T-helper 17 cell (primary cell): ENCODE measurements at places on chromosomes 2 and 18.

- DNase-seq, result no peak
Measured at GRCh38 chr2:102365763-102366162, 10.2 kb downstream of the IL18R1 start.

GRCh38 chr2:78260861-78261260 lies 738.7 kb upstream of the LRRTM4 start:
- DNase-seq, result no peak

DNA sequence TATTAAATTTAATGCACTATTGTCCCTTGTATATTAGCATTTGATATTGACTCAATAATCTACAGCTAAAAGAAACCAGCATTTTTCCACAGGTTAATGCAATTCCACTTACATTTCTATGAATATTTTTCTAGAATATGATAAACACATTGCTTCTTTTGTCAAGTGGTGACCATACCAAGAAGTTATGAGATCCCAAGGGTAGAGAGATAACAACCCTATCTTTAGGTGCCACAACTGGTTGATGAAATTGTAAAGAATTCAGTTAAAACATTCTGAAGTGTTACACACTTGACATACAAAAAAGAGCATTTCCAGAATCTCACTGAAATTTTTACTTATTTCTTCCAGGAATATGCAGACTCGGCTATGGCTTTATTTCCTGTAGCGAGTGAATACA lies 56.0 kb downstream of the ABCG8 start:
- no peak for DNase-seq

DNA sequence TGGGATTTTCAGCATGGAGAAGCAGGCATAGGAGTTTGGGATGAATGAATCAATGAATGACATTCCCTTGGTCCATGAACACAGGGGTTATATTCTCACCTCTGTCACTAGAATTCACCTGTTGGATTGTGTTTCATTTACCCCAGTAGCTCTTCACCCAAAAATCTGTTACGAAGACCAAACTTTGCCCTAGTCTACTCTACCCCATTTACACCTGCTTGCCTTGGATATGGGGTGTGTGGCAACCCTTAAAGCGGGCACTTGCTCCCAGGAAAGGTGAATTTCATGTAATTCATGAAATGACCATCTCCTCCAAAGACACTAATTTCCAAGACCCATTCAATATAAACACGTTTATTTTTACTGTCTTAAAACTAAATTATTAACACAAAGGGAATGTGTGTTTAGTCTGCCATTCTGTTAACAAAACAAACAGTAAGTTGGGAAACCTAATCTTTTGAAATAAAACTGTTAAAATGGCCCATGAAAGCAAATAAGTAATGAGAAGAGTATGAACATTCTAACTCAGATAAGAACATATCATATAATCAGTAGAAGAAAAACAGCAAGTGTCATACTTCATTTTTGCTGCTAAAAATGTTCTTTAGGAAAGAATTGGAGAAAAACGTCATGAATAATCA lies 268.0 kb downstream of the NAPG start:
- DNase-seq, result no peak

DNA sequence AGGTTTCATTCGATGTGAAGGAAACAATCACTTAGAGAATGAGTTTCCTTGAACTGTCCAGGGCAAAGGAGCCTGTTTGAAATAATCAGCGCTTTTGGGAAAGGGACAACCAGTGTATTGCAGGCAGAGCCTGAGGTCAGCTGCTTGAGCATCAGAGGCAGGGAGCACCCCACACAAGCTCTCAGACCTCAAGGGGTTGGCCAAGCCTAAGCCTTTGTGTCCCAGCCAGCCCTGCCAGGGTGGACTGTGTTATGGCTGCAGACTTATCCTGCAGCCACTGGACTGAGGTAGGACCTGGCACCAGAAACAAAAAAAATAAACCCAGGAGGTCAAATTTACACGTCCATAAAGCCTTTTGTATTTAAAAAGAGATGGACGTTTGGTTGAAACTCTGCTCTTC lies 228.3 kb downstream of the SEPTIN10 start:
- DNase-seq, result no peak

DNA sequence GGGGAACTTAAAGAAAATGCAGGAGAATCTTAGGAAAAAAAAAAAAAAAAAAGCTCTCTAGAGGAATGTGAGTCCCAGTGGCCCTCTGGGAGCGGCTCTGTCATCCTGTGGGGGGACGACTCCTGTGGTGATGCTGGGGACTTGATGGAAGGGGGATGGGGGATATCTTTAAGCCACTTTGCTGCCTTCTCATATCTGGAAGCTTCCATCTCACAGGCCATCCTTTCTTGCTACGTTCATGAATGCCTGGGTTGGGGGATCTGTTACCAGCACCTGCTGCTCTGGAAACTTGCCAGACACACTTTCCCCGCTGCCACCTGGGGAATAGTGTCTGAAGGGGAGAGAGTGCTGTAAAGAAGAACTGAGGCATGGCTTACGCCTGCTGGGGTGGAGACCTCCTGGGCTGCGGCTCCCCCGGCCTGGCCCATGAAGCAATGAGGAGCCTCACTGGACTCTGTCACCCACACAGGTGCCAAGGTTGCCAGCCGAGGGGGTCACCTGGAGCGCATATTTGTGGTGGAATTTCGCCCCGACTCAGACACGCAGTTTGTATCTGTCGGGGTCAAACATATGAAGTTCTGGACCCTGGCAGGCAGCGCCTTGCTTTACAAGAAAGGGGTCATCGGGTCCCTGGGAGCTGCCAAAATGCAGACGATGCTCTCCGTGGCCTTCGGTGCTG lies 92.8 kb downstream of the RTN4 start:
- no peak for DNase-seq

DNA sequence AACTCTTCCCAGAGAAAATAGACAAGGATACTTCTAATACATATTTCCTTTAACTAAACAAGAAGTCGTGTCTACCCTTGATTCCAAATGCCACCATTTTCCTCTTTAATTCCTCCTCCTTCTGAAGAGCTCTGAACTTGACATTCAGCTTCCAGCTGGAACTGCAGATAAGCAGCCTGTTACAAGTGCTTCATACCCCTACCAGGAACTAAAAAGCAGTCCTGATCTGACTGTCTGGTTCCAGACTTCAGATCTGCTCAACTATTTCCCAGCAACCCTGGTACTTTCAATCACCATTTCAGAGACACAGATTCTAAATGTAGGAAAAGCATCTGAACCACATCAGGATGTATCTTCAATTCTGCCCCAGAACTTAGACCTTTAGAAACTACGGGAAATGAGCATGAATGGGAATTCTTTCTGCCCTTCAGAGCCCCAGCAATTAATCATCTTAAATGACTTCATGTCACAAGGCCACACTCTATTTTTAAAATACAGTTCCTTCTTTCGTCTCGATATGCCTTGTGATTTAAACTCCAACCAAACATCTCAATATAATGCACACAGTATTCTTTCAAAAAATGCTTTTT lies 159.5 kb downstream of the L3MBTL4 start:
- DNase-seq, result no peak

GRCh38 chr2:120552800-120553481 lies 182.7 kb upstream of the GLI2 start:
- DNase-seq, result no peak

- DNase-seq, result no peak
Measured at GRCh38 chr2:10879624-10880585, 31.8 kb upstream of the KCNF1 start.

- no peak for DNase-seq
Measured at GRCh38 chr2:28991460-28991859, 10.4 kb downstream of the TOGARAM2 start.

GRCh38 chr2:64625299-64626145 lies 28.2 kb downstream of the SERTAD2 start:
- no peak for DNase-seq
